ENCODE measurements at places on chromosomes 2 and 18.

DNA sequence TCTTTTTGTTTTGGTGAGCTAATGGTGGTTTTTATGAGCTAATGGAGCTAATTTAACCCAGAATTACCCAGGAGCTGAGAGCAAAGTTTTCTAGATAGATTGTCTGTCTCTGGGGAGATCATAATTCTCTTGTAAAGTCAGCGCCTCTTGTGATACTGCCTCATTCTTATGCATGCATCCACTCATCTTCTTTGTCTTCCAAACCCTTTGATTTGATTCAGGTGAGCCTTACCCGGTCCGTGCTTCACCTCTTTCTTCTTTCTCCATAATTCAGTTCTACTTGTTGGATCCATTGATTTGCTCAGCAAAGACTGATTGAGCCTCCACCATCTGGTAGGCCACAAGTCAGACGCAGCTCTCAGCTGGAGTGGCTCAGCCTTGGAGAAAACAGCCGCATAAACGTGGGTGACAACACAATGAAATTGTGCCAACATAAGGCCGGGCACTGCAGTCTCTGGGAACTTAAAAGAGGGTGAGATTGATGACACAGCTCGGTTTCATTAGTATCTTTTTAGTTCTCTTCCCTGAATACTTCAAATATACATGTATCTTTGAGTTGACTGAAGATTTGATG, 158.5 kb upstream of the SH3BP4 start:
- DNase-seq, result no peak

- DNase-seq, result peak; percentile 30
Observed at GRCh38 chr2:106192752-106193689, 1.1 kb downstream of the UXS1 start.

DNA sequence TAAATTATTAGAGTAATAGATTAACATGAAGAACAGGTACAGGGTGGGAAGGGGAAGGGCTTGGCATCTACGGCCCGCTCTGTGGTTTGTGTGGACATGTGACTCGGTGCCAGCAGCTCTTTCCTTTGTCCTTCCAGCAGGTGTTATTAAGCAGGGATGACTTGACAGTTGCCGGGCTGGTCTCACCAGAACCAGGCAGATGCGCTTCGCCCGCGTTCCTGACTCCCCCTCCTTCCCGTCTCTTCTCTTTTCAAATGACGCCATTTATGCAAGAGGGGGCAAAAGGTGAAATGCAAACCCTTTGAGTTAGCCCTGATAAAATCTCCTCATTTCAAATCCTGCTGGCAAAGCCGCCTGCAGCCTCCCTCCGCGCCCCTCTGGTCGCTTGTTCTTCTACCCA, 38.9 kb upstream of the MGAT4A start:
- DNase-seq, result no peak

DNA sequence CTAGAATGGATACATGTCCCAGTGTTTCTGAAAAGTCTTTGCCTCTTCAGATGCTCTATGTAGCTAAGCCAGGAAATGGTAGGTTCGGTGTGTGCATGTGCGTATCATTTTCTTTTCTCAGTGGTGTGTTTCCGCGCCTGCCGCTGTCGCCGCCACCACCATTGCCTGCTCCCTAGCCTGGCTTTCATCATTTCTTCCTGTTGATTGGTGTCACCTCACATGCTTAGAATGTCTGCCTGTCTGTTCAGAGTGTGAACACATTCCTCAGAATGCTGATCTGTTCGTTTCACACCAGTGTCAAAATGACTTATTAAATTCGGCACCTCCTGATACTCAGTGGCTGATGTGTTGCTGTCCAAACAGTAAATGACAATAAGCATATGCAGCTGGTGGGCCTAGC, 255.2 kb upstream of the SPRED2 start:
- DNase-seq, result no peak

DNA sequence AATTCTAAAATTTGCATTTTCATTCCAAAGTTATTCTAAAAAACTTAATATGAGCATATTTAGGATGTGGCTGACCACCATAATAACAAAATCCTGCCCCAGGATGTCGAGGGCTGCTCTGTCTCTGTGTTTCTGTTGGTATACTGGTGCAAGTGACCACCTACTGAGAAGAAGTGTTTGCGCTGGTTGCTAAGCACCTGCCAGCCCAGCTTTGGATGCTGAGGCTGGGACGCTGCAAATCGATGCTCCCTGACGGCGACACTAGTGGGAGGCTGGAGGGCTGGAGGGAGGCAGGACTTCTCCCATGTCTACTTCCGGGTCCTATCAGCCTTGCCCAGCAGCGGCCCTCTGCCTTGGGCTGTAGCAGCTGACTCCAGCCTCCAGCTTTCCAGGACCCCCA, 45.0 kb downstream of the LAMA1 start:
- no peak for DNase-seq

- DNase-seq, result no peak
Observed at GRCh38 chr18:71456206-71456605, 1087.9 kb downstream of the CBLN2 start.

DNA sequence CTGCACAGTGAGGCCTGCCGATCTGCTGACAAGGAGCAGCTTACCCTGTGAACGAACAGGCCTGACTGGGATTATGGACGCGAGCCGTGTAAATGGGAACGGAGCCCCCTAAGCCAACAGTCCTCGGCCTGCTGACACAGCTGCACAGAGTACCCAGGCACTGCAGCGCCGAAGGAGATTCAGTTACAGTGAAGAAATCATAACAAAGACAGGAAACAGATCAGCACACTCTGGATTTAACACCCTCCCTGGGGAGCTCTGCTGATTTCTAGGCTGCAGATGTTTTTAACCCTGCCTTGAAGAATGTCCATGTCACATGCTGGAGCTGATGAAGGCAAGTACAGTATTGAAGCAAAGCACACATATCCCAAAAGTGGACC, 43.4 kb downstream of the COLEC12 start:
- DNase-seq, result no peak

GRCh38 chr2:121128741-121129659, 156.0 kb downstream of the TFCP2L1 start:
- no peak for DNase-seq
